ENCODE measurements at places on chromosomes 16 and 17. TPM values are rescaled to one million over a fixed set of nuclear protein-coding genes. Genes with fewer than 3 reads are reported as not detected.

PER1 gene
- total RNA-seq: 3.4 TPM

XAF1 gene
- 1.7 TPM for total RNA-seq

HOXB13 gene
- total RNA-seq: not detected

SNX20 gene
- total RNA-seq: not detected

SULT1A4 gene
- 1.1 TPM for total RNA-seq

LRRC75A gene
- 0.56 TPM for total RNA-seq

PLXDC1 gene
- under 0.01 TPM for total RNA-seq

CMTM1 gene
- 1.7 TPM for total RNA-seq

ERBB2 gene
- total RNA-seq: 28.7 TPM

HSF4 gene
- total RNA-seq: 0.83 TPM

MT4 gene
- not detected for total RNA-seq

PSKH1 gene
- total RNA-seq: 11.5 TPM

TNK1 gene
- total RNA-seq: under 0.01 TPM

KCNG4 gene
- not detected for total RNA-seq

CHD9NB gene
- total RNA-seq: 1.1 TPM

MSRB1 gene
- total RNA-seq: 17.0 TPM

LRRC45 gene
- total RNA-seq: 7.8 TPM

NPIPA5 gene
- not detected for total RNA-seq

TBCD gene
- 21.9 TPM for total RNA-seq

CDH3 gene
- total RNA-seq: not detected

PGS1 gene
- total RNA-seq: 18.5 TPM

PMFBP1 gene
- under 0.01 TPM for total RNA-seq

KRT31 gene
- not detected for total RNA-seq

All from IMR-90 (cell line).